Progenitor cell of endocrine pancreas (in vitro differentiated cells): ENCODE measurements at places on chromosomes 3 and 15. TPM values are rescaled to one million over a fixed set of nuclear protein-coding genes. Genes with fewer than 3 reads are reported as not detected.

GRCh38 chr15:40285554-40286011, 2.7 kb upstream of the ANKRD63 start:
- H3K27me3 ChIP-seq: peaks cover 77% of the 10 kb centered on the region
- no peaks in the 10 kb centered on the region for H3K36me3 ChIP-seq
- H3K4me1 ChIP-seq: peaks cover under 1% of the 10 kb centered on the region
- H3K4me3 ChIP-seq: no peak overlapping the region

GRCh38 chr3:61966200-61966599, 404.8 kb downstream of the PTPRG start:
- no peaks in the 10 kb centered on the region for H3K27me3 ChIP-seq
- no peaks in the 10 kb centered on the region for H3K4me1 ChIP-seq
- H3K27ac ChIP-seq: no peak overlapping the region
- no peak overlapping the region for H3K4me3 ChIP-seq

SLC22A13 gene
- 0.62 and 0.67 TPM in 2 replicates for total RNA-seq

DNA sequence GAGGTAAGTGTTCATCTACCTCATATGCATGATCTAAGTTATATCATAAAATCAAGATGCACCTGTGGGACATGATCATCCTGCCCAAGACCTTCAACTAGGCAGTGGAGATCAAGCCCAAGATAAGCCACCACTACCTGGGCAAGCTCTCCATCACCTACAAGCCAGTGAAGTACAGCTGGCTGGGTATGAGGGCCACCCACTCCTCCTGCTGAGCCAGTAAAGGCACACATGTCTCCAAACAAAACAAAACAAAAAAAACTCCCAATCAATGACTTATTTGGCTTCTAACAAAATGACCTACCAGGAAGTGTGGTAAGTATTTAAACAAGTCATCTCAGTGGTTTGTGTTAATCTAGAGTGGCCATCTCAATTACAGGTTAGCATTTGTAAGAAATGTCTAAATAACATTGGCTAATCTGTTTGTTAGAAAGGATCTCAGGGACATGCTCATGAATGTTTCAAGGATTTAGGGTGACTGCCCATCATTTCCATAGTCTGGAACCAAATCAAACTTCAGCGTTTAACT, 3.1 kb downstream of the PAQR9 start:
- DNase-seq: no peak
- H3K36me3 ChIP-seq: peaks cover 6% of the 10 kb centered on the region
- H3K4me1 ChIP-seq: peaks cover 21% of the 10 kb centered on the region
- peaks cover 18% of the 10 kb centered on the region for H3K27me3 ChIP-seq
- H3K4me3 ChIP-seq: no peak overlapping the region

PLCH1 gene
- 13.6 and 14.2 TPM in 2 replicates for total RNA-seq

KIF7 gene
- 21.8 and 22.8 TPM in 2 replicates for total RNA-seq

MME gene
- 0.93 TPM in 2 replicates for total RNA-seq

- H3K36me3 ChIP-seq: no peaks in the 10 kb centered on the region
- no peak overlapping the region for H3K27ac ChIP-seq
- H3K27me3 ChIP-seq: no peaks in the 10 kb centered on the region
- no peaks in the 10 kb centered on the region for H3K4me1 ChIP-seq
- DNase-seq: no peak
- no peak overlapping the region for H3K4me3 ChIP-seq
Observed at GRCh38 chr3:72548461-72548860, 299.8 kb downstream of the SHQ1 start.

C3orf22 gene
- total RNA-seq: 0.26 and 0.44 TPM in 2 replicates

DNA sequence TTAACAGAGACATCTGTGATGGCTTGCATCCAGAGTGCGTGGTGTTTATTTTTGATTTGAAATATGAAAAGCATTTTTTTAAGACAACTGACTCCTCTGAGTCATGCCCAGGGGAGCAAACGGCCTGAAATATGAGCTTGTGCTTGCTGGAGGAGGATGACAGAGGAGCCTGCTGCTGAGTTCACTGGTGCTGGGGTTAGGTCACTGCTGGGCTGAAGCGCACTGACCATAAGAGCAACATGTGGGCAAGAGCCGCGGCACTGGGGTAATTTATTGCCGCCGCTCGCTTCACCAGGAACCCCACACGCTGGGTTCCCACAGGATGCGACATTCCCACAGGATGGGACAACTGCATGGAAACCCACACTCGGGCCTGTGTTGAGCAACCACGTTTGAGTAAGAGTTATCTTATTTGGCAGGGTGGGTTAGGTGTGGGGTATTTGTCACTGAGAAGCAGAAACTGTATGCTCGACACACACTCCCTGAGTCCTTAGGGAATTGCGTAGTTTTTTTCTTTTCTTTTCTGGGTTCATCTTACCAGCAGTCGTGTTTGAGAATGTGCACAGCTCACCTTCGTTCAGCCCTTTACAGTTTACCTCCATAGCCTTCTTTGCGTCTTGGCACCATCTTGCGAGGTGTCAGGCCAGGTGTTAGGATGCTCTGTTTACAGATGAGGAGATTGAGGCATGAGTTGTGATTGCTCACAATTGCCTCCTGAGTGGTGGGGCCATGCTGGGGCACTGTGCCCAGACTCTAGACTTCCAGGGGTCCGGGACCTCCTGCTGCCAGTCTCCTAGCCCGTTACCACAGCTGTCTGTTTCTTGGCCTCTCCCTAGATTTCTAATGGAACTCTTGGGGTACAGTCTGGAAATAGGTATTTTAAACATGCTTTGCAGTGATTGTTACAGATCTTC, 60.4 kb downstream of the SMAD3 start:
- DNase-seq: no peak
- no peaks in the 10 kb centered on the region for H3K27me3 ChIP-seq
- peaks cover 26% of the 10 kb centered on the region for H3K4me1 ChIP-seq

DNA sequence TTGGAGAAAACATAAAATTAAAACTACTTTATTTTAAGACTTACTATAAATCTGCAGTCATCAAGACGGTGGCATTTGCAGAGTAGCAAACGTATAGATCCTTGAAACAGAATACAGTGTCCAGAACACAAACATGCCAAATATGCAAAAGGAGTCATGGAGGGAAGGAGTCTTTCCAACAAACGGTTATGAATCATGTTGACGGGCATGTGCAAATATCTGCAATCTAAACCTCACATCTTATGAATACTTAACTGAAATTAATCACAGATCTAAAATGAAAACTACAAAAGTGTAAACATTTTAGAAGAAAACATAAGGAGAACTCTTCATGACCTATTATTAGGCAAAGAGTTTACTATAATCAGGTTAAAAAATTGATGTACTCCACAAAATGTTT, 69.4 kb downstream of the TFRC start:
- no peaks in the 10 kb centered on the region for H3K36me3 ChIP-seq
- H3K27ac ChIP-seq: no peak overlapping the region
- no peaks in the 10 kb centered on the region for H3K4me1 ChIP-seq
- no peak overlapping the region for H3K4me3 ChIP-seq

- peaks cover 22% of the 10 kb centered on the region for H3K27me3 ChIP-seq
- DNase-seq: no peak
- no peak overlapping the region for H3K27ac ChIP-seq
- peaks cover 14% of the 10 kb centered on the region for H3K4me1 ChIP-seq
Observed at GRCh38 chr3:134892326-134892725, 97.3 kb downstream of the EPHB1 start.

- peaks cover 18% of the 10 kb centered on the region for H3K4me1 ChIP-seq
- peak; percentile 20 for DNase-seq
- no peaks in the 10 kb centered on the region for H3K27me3 ChIP-seq
- peak overlapping the region; percentile 74 for H3K27ac ChIP-seq
- H3K36me3 ChIP-seq: peaks cover 7% of the 10 kb centered on the region
Observed at GRCh38 chr15:45402955-45403877, 24.9 kb upstream of the GATM start.

- no peak overlapping the region for H3K4me3 ChIP-seq
- no peaks in the 10 kb centered on the region for H3K36me3 ChIP-seq
- no peak overlapping the region for H3K27ac ChIP-seq
- H3K27me3 ChIP-seq: no peaks in the 10 kb centered on the region
Observed at GRCh38 chr3:154977666-154978065, 102.5 kb upstream of the MME start.

GRCh38 chr3:59580499-59580898, 530.7 kb upstream of the CFAP20DC start:
- H3K4me3 ChIP-seq: no peak overlapping the region
- peaks cover 4% of the 10 kb centered on the region for H3K36me3 ChIP-seq
- no peak for DNase-seq
- H3K4me1 ChIP-seq: peaks cover 14% of the 10 kb centered on the region
